GM13976 (cell line): ENCODE measurements at places on chromosomes 1 and 21.

DNA sequence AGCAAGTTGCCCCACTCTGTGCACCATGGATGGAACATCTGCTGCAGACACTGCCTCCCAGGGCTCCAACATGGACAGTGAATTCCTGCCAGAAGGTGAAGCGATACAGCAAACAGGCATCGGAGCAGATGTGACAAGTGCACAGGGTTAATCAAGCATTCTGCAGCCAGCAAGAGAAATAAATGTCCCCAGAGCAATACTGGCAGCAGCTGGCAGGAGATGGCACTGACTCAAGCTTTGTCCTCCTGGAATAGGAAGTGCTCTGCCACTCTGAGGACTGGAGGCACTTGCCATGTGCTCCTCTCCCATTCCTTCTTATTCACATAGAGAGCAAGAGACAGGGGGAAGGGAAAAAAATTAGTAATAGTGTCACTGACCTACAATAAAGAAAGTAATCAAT is 402.7 kb upstream of the DAB1 start:
- DNase-seq = no peak

- no peak for DNase-seq
Measured at GRCh38 chr1:37657620-37658412, 23.1 kb upstream of the RSPO1 start.

DNA sequence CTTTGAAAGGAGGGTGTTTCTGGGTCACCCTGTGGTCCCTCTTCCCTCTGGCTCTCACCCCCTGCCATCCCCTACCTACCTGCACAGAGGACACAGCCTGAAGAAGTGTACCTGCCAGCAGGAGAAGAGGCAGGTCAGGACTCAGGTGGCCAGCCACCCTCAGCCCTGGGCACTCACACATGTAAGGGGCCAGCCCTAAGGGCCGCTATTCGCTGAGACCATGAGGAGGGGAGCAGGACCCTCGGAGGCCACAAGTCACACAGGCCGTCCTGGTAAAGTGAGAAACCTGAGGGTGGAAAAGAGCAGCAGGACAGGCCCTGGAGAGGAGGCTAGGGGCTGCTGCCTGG is 1.2 kb downstream of the ZNF692 start:
- no peak for DNase-seq

GRCh38 chr1:152965853-152966252 is 4.6 kb upstream of the SPRR4 start:
- no peak for DNase-seq

DNA sequence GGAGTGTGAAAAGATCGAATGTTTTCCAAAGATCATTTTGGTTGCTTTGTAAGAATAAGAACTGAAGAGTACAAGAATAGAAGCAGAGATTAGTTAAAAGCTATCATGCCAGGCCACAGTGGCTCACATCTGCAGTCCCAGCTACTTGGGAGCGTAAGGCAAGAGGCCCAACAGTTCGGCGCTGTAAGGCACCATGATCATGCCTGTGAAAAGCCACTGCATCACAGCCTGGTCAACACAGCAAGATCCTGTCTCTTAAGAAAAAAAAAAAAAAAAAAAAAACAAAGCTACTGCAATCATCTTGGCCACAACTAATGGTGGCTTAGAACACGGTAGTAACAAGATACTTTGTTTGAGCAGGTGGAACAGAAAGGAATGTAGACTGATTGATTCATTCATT is 116.2 kb downstream of the EIF4G3 start:
- DNase-seq = no peak

DNA sequence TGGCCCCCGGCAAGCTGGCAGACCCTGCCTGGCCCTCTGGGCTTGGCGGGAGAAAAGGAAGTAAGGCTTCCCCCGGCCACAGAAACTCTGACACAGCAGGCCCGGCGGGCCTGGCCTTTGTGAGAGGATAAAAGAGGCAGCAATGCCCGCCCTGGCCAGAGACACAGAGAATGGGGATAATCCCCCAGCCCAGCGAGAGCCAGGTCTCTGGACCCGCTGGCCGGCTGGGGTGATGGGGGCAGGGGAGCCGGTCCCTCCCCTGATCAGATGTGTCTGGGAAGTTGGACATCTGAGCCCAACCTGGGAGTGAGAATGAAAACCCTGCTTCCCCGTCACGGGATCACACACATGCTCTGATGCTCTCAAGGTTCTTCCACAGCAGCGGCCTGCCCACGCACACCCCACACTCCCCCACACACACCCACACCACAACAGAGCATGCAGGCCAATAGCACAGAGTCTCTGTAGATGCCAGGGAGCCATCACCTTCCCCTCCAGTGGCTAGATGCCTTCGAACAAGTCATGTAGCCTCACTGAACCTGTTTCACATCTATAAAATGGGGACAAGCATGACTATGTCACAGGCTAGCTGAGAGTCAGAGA is 4.2 kb downstream of the RSPO1 start:
- no peak for DNase-seq

- DNase-seq = peak; percentile 10
Measured at GRCh38 chr1:158506369-158506987, 34.5 kb downstream of the OR10R2 start.

DNA sequence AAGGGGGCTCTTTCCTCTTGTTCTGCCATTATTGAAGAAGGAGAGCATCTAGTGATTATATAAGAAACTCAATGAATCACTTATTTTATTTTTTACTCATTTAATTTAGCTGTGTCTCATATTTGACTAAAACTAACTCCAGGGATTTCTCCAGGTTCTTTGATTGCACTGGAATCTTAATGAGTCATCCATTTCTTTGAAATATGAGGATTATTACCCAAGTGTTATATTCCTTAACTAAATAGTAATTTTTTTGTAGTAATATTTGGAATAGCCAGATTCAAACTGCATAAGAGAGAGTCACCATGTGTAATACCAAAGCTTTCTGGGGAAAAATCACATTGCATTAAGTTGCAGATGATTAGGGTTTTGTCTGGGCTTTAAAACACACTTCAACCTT is 59.5 kb downstream of the NTMT2 start:
- no peak for DNase-seq

DNA sequence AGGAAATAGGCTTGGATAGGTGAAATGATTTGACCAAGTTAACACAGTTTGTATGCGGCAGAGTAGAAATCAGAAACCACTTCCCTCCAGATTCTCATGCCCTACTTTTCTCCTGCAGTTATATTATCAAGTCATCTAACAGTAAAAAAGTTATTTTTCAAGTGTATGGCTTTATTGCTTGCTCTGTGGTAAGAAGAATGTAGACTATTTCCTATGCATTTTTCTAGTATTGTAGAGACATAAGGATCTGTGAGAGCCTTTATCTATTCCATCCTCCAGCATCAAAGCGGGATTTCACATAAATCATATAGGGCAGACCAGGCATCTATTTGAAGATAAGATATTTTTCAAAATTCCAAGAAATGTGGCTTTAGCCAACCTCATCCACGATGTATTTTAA is 208.5 kb downstream of the TTLL7 start:
- DNase-seq = no peak

GRCh38 chr1:55466921-55467320 is 251.8 kb upstream of the USP24 start:
- no peak for DNase-seq

DNA sequence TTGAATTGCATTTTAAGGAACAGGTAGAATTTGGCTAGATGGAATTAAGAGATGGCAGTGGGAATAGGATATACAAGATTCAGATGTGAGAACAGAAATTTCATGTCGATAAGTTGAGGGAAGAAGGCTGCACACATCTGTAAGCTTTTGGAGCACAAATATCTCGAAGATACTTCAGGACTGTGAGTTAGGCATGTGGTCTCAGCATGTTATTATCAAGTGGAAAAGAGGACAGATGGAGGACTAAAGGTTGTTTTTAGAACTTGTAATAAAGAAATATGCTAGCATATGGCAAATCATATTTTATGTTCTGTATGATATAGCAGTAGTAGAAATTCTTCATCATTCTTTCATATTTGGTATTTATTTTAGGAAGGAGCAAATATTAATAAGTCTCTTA is 61.5 kb downstream of the KIF1B start:
- no peak for DNase-seq

DNA sequence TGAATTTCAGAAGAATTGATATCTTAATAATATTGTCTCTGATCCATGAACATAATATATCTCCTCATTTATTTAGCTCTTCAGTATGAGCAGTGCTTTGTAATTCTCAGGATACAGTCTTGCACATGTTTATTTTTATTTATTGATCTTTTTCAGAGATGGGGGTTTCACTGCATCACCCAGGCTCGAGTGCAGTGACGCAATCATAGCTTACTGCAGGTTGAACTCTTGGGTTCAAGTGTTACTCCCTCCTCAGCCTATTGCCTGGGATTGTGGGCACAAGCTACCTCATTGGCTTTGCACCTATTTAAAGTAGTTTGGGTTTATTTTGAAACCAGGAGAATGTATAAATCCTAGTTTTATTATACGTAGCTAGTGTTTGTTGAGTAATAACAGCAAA is 4.7 kb downstream of the RPS6KC1 start:
- no peak for DNase-seq

DNA sequence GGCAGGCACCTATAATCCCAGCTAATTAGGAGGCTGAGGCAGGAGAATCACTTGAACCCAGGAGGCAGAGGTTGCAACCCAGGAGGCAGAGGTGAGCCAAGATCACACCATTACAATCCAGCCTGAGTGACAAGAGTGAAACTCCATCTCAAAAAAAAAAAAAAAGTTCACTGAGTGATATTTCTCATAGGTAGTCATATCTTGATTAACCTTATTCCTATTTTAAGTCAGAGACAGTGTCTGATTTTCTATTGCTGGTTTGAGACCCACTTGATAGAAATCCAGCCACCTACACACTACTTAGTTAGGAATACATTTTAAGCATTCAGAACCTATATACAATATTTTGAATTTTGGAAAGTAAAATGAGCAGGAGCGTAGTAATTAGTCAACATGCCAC is 357.4 kb upstream of the ADGRL2 start:
- no peak for DNase-seq

GRCh38 chr1:218426343-218426657 is 81.2 kb downstream of the TGFB2 start:
- DNase-seq = no peak

GRCh38 chr1:47901001-47901575 is 96.1 kb downstream of the TRABD2B start:
- DNase-seq = no peak

GRCh38 chr1:6825828-6826227 is 40.6 kb downstream of the CAMTA1 start:
- no peak for DNase-seq

- DNase-seq = peak; percentile 89
Measured at GRCh38 chr1:983798-984475, 2.0 kb upstream of the PERM1 start.

DNA sequence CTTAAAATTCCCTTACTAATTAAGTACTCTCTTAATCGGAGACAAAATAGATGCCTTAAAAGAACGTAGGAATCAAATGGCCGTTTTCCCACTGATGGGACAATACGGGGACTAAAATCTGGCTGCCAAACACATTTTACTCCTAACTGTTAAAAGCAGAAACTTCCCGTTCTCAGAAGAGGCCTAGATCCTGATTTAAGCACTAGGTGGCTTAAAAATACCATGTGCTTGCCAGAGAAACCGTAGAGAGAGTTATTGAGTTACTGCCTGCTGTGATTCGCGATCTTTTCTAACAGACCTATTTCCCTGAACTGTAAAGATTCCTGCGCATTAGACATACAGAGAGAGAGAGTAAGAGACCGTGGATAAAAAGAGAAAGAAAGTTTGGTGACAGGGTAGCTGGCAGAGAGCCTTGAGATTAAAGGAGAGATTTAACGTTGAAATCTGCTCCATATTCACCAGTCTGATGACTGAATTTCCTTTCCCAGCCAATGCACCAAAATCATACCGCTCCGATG is 54.4 kb upstream of the STUM start:
- no peak for DNase-seq

GRCh38 chr1:34787461-34788420 is 5.1 kb upstream of the GJA4 start:
- DNase-seq = no peak

DNA sequence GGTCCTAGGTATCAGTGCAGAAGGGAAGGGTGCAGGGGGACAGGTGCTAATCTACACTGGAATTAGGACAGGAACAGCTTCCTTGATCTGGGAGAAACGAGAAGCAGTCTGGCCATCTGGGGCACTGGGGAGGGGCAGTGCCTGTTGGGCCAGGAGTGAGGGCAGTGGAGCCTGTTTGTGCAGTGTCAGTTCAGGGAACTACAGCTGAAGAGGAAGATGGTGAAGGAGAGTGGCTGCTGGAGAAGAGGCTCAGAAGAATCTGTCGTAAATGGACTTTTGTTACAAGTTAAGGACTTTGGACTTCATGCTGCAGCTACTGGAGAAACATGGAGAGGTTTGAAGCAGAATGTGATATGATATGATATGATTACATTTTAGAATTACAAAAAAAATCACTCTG is 3.2 kb upstream of the TNFSF4 start:
- no peak for DNase-seq

GRCh38 chr21:36027347-36027746 is 33.0 kb downstream of the SETD4 start:
- DNase-seq = no peak

- DNase-seq = no peak
Measured at GRCh38 chr1:154972517-154973343, 1.8 kb upstream of the CKS1B start.

GRCh38 chr1:219419860-219420259 is 193.0 kb downstream of the ZC3H11B start:
- DNase-seq = no peak

- no peak for DNase-seq
Measured at GRCh38 chr21:41141031-41141457, 26.9 kb upstream of the BACE2 start.

DNA sequence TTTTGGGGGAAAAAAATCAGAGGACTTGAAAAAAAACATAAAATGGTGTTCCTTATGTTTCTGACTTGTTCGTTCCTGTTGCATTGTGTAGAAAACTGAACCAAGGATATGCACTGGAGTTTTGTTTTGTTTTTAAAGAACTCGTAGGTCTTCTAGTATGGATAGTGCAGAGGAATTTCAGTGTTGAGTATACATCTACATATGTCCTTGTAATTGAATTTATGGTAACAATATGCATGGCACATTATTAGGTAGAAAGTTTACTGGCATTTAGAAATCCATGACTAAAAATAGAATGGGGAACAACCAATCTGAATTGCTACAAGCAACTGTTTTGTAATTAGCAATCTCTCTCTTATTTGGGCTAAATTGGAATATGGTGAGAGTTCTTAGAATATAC is 188.3 kb upstream of the ZRANB2 start:
- DNase-seq = no peak

DNA sequence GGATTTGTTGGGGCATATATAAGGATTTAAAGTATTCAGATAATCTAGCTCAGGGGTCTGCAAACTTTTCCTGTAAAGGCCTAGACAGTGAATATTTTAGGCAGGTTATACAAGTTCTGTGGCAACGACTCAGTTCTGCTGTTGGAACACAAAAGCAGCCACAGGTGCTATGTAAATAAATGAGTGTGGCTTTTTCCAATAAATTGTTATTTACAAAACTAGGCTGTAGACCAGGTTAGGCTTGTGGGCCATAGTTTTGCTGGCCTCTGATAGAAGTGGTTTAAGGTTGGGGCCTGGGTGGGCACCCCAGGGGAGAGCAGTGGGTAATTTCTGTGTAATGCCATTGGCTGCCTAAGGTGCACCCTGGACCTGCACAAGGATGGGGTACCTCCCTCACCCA is 16.9 kb upstream of the IGFN1 start:
- DNase-seq = no peak
